ENCODE measurements at places on chromosomes 12 and 14. TPM values are rescaled to one million over a fixed set of nuclear protein-coding genes. Genes with fewer than 3 reads are reported as not detected.

The FGF23 gene
- polyA plus RNA-seq = 6.5 TPM

GRCh38 chr12:1638203-1638602 lies 9.2 kb downstream of the WNT5B start:
- no peak for DNase-seq

The MYH6 gene
- polyA plus RNA-seq = 0.03 TPM

DNA sequence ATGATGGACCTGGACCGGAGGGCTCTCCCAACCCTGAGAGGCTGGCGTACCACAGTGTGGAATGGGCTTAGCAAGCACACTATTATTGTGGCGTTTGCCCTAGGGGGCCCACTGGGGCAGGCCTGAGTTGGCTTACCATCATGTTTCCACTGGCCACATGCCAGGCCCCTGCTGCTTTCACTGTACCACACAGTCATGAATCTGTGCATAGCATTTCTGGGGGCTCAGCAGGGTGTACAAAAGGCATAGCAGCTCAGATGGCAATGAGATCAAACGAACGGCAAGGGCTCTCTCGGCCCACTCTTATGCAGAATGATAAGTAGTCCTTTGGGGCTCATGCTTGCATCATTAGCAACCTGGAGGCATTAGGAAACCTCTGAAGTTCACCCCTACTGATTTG lies 137.0 kb upstream of the HIF1A start:
- no peak for DNase-seq

The SLCO1C1 gene
- polyA plus RNA-seq = 5.7 TPM

DNA sequence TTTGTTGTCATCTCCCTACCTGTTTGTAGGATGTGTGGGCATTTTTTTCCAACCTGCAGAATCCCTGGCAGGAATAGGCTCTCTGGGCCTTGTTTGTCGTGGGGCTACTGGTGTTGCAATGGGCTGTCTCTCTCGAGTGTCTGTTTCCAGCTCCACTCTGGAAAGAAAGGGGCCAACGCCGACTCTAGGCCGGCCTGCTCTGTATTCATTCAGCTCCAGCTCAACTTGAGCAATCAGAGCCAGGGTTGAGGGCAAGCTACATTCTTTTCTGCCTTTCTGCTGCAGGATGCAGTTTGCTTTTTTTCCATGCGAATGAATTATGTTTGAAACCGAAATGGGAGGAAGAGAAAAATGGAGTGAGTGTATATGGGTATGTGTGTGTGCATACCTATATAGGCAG lies 2.3 kb downstream of the JDP2 start:
- no peak for DNase-seq

DNA sequence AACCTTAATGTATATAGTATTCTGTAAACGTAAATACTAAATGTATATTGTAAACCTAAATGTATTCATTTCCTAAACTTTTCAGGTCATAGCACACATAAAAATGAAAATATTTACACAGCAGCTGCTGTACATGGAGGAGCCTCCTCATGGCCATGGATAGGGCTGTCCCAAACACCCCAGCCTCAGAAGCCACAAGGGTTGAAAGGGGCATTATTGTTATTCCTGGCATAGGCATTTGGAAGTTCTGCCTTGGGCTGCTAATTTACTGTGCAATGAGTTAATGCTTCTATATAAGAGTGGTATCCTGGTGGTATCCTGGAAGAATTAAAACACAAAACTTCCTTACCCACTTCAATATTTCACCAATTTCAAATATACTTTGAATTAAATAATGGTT lies 159.4 kb downstream of the SLC5A8 start:
- DNase-seq = no peak

Measured in large intestine (tissue), 12 donors.